Activated T-helper 17 cell treated with anti-CD3 and anti-CD28 coated beads, Interleukin-2, amount 50 U/mL, for 72 hours (primary cell): ENCODE measurements at places on chromosomes 16 and 17.

DNA sequence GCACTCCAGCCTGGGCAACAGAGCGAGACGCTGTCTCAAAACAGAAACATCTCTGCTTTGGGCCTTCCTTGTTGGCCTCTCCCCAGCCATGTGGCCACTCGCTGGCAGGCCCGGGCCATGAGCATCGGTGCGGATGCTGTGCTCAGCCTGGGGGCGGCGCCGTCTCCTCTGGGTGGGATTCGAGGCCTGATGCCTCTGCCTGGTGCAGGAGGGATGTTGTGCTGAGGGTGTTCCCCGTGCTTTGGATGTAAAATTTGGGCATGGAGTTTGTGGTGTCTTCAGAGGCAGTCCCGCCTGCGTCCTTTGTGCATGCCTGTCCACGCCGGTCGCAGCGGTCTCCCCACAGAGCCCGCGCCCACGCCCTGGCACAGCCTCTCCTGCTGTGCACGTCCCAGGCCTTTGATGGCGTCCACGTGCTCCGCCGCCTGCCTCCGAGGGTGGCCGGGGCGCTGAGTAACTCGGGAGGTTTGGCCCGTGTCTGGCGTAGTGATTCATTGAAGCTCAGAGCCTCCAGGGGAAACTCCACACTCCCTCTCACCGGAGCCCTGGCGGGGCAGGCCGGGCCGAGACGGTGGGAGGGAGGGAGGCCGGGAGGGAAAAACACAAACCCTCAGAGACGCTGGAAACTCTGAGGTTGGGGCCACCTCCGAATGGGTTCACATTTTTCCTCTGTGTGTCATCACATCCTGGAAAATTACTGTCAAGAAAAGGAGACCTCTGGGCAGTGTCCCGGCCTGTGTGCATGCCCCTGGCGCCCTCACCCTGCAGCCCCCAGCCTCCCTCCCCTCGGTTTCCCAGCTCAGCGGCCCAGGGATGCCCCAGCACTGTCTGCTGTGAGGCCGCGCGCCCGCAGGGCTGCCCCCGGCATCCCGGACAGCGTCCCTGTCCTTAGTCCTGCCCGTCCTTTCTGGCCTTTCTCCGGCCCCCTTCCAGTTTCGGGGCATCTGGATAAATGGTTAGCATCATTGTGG, 19.0 kb downstream of the CENPX start:
- ATAC-seq, result peak; percentile 97

- peak; percentile 28 for ATAC-seq
These were observed 231.1 kb upstream of the TBX2 start for GRCh38 chr17:61168506-61168905.

DNA sequence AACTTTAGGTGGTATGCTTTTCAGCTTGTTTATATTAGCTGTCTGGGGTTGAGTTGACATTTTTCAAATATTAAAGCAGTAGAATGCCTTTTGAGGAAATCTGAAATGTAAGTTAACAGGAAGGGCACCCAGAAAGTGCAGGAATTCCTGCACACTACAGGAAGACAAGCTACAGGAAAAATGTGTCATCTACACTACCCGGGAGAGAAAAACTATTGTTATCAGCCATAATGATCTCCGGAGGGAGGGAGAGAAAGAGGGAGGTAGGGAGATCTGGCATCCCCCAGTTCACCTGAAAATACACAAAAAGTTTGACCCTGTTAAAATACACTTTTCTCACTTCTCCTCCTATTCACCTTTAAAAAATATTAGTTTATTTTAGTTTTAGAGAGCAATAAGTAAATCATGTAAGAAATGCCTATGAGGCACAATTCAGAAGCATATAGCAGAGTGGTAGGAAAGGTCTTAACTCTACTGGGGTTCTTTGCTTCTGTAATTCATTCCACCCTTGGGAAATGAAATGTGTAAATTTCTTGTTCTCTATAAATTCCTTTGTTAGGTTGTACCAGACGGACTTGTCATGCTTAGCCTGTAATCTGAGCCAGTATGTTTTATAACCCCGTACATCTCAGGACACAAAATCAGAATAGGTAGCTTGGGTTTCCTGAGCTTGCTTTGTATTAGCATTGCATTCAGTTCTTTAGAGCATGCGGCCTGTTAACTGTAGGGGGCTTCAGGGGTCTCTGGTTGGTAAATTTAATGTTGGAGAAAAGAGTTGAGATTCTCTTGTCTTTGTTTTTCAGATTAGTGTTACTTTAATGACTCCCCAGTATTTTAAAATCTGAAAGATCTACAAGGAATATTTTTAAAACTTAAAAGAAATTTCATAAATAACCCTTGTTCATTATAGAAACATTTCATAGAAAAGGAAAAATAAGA, 3.3 kb downstream of the MAP2K6 start:
- ATAC-seq, result no peak

- no peak for ATAC-seq
These were observed 1.3 kb downstream of the ABCC11 start for GRCh38 chr16:48246066-48246465.

- peak; percentile 40 for ATAC-seq
These were observed 706 bp downstream of the TEN1 start for GRCh38 chr17:75979705-75980187.

GRCh38 chr16:66515596-66516508, 34.1 kb downstream of the TK2 start:
- peak; percentile 30 for ATAC-seq

DNA sequence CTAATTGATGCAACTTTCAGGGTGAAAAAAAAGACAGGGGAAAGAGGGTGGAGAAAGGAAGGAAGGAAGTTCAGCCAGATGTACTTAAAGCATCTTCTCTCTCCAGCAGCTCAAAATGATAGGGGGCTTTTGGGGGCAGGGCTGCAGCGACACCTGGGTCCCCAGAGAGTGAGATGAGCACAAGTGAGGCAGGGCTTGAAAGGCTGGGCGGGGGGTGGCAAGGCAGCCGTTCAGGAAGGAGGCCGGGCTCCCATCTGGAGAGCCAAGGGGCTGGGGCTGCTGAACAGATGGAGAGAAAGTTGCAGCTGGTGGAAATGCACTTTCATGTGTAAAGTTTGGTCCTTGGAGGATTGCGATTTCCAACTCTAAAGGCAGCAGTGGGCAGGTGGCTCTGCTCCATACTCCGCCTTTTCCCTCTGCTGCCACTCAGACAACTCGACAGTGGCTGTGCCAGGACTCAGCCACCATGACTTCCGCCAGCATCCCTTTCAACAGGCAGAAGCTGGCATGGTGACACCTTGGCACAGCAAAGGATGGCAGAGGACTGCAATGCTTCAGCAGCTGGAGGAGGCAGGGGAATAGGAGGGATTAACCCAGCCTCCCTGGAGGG, 7.7 kb downstream of the SLC35B1 start:
- no peak for ATAC-seq

DNA sequence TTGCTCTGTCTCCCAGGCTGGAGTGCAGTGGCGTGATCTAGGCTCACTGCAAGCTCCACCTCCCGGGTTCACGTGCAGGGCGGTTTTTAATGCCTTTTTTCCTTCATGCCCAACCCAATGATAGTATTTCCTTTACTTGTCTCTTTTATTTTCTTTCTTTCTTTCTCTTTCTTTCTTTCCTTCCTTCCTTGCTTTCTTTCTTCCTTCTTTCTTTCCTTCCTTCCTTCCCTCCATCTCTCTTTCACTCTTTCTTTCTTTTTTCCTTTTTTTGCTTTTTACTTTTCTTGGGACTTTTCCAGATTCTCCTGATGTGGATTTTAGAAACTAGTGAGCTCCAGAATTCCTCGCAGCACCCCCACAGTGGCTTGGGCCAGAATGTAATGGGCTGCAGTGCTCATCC, 3.1 kb downstream of the MYH3 start:
- ATAC-seq, result no peak

GRCh38 chr16:84663433-84664101, 15.3 kb downstream of the KLHL36 start:
- ATAC-seq, result no peak

DNA sequence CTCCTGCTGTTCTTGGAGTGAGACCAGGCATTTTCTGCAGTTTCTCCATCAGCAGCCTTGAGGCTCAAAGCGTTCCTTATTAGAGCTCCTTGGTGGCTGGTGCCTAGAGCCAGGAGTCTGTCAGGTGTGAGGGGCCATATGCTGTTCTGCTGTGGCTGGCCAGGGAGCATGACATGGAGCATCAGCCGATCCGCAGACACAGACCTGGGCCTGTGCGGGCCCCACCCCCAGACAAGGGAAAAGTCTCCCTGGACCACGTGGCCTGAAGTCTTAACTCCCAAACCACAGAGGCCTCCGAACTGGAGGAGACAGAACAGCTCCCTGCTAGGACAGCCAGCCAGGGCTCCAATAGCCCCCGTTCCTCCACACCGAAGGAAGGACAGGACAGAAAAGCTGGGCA, 162.7 kb upstream of the CIBAR2 start:
- ATAC-seq, result no peak

DNA sequence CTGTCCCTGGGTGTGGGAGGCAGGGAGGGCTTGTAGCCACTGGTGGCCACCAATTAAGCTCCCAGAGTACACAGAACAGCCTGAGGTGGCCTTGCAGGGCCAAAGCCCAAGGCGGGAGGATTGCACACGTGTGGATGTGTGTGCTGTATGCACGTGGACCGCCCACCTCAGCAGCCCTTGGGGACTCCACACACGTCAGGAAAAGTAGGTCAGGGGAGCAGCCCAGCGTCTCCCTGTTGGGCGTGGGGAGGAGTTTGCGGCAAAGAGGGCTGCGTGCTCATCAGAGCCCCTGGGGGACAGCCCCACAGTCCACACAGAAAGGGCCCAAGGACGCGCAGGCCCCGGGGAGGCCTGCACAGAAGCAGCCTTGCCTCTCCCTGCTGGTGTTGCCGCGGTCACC, 19.6 kb downstream of the SBK1 start:
- ATAC-seq, result peak; percentile 42

GRCh38 chr16:21590796-21591195, 8.6 kb upstream of the METTL9 start:
- ATAC-seq, result no peak

DNA sequence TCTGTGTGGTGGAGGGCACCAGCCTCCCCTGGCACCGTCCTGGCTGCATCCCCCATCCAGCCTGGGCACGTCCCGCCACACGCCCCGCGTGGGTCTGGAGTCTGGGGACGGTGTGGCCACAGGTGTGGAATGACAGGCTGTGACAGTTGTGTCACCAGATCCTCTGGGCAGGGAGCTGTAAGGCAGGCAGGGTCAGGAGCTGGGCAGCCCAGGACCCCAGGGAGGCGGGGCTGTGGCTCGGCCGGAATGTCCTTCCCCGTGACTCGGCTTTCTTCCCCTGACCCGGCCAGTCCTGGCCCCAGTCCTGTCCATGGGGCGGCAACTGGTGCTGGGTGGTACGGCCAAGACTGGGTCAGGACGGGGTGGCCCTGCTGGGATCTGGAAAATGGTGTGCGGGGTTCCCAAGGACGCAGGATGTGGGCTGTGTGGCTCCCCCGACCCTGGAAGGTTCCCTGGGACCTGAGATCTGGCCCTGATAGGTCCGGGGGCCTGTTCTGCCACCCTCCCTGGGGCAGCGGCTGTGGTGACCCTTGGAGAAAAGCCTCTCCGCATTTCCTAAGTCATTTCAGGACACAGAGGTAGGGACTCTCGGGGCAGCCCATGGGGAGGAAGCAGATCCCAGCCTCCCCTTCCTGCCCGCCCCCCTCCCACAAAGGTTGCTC, 3.3 kb upstream of the SLC16A3 start:
- ATAC-seq, result no peak

GRCh38 chr17:38897176-38897575, 27.3 kb downstream of the LASP1 start:
- no peak for ATAC-seq

DNA sequence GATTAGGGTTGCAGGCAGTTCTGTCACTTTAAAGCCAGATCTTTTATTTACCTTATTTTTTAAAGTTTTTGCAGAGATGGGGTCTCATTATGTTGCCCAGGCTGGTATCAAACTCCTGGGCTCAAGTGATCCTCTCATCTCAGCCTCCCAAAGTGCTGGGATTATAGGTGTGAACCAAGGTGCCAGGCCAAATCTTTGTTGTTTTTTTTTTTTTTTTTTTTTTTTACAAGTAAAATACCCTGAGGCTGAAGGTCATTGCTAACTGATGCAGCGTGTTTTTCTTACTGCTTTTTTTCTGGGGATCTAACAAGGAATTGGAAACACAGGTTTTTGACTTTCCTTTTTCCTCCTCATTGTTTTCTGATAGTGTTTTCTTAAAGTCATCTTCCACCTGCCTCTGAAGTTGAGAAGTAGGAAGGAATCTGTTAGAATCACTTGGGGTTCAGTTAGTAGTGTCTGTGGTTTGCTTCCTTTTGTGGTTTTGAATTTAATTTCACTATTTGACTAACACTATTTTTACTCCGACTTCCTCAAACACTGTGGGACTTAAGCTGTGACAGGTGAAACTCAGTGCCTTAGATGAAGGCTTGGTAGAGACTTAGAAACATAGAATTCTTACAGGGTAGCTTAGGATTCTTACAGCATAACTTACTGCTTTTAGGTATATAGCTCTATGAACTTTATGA, 22.2 kb downstream of the CLTC start:
- peak; percentile 99 for ATAC-seq

GRCh38 chr16:87044032-87044382, 273.2 kb downstream of the C16orf95 start:
- ATAC-seq, result no peak

- peak; percentile 94 for ATAC-seq
These were observed at the start of gene ACSF2 for GRCh38 chr17:50425682-50426471. TSS of gene ACSF2 (plus strand) at chr17:50426218. CDS start at chr17:50426262, 44 bp downstream.

GRCh38 chr16:55189224-55189623, 134.8 kb upstream of the IRX6 start:
- no peak for ATAC-seq

- ATAC-seq, result no peak
These were observed 26.4 kb downstream of the ADCY9 start for GRCh38 chr16:4089811-4090301.

DNA sequence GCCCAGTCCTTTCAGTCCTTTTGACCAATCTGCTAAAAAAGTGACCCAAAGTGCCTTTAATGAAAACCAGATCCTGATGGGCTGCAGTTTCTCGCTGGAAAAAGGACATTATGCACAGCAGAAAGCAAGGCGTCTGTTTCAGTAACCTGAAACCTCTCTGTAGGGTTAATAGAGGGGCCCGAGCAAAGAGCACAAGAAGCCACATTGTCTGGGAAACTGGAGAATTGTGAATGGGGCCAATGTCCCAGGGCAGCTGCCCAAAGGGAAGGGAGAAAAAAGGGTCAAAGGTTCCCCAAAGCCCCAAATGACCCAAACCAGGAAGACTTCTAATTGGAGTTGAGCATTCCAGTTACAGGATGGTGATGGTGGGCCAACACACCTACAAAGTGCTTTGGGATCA, 3.0 kb downstream of the OTOA start:
- ATAC-seq, result no peak

- ATAC-seq, result peak; percentile 8
These were observed 858 bp downstream of the MMD start for GRCh38 chr17:55420776-55421178.

DNA sequence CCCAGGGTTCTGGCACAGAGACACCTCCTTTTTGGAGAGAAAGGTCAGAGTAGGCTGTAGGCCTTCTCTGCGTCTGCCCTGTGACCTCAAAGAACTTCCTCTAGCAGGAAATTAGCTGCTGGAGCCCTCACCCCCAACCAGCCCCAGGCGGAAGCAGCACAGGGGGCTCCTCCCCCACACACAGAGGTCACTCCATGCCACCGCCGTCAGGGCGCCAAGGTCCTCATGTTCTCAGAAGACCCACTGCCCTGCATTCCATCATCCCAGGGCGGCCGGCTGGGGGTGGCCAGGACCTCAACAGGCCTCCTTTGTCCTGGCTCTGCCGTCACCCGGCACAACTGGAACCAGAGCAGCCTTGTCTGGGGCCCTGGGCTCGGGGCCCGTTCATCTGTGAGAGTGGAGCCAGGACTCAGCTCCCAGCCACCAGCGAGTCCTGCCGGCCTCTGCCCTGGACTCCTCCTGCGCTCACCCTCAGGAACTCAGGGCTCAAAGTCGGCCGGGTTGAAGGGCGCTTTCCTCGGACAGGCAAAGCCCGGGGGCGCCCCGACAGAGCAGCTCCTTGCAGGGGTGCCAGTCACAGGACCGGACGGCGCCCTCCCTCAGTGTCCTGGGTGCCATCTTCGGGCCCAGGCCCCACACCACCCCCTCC, 1.2 kb downstream of the TMC6 start:
- ATAC-seq, result peak; percentile 25
